ENCODE measurements at places on chromosomes 16 and 17. TPM values are rescaled to one million over a fixed set of nuclear protein-coding genes. Genes with fewer than 3 reads are reported as not detected.

NPIPA5 gene
- total RNA-seq: 12.3 TPM

DNA sequence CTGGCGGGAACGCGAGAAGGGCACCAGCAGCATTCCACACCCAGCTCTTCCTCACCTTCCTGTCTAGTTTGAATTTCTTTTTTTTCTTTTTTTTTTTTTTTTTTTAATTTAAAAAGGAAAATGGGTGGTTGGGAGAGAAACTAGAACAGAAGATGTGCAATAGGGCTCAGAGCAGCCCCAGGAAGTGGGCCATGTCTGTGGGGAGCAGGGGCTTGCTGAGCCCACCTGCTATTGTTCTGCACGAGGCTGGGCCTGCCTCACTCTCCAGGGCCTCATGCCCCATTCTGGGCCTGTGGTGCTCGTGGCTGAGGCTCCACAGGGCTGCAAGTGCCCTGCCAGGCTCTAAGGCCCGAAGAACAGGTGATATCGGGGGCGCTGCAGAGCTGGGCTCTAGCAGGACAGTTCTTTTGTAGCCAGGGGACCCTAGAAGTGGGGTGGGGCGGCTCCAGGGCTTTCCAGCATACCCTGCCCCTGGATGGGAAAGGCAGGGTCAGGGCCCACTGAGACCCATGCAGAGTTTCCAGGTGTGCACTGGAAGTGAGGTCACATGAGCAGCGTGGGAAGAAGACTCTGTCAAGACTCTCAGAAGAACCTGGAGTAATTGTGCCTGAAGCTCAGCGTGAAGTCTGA lies 12.4 kb downstream of the MRPL27 start:
- H3K27me3 ChIP-seq: no peaks in the 10 kb centered on the region
- peaks cover 9% of the 10 kb centered on the region for H3K4me1 ChIP-seq
- no peak for DNase-seq
- no peak overlapping the region for H3K4me3 ChIP-seq

DNA sequence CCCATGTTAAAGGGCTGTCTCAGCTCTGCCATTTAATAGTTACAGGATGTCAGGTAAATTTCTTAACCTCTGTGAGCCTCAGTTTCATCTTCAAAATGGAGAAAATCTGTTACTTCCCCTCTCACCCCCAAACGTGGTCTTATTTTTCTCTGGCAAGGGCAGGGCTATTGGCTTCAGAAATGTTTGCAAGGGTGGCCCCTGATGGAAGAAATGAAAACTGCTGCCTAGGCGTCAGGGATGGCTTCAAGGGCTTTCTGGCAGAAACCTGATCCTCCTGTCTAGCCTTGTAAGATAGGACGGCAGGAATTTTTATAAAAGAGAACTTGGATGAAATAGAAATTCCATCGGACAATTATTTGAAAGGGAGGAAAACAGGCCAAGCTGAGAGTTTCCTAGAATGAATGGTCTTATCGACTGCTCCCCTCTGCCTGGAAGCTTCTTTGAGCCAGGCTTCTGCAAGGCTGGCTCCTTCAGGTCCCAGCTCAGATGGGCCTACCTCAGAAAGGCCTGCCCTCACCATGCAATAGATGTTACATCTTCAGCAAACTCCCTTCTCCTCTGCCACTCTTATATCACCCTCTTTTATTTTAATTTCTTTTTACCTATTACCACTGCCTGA lies 43.0 kb upstream of the TANGO6 start:
- H3K4me1 ChIP-seq: peaks cover 2% of the 10 kb centered on the region
- no peaks in the 10 kb centered on the region for H3K36me3 ChIP-seq
- no peak for DNase-seq

DNA sequence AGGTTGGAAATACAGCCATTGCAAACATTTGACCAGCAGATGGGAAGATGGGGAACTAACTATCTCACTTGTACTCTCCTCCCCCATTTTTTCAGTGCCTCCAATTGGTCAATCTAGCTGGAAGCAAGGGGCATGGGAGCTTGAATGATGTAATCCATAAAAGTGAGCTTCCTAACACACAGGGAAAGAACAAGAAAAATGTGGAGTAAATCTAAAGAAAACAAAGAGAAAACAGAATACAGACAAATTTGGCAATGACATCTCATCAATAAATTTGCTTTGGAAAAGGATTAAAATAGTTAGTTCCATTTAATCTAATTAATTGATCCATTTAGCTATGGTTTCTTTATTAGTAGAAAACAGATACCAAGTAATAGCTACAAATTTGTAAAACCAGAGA lies 592.6 kb upstream of the SOX9 start:
- no peak overlapping the region for H3K4me3 ChIP-seq
- no peaks in the 10 kb centered on the region for H3K36me3 ChIP-seq
- DNase-seq: no peak
- H3K27ac ChIP-seq: no peak overlapping the region

SMIM36 gene
- total RNA-seq: 0.10 TPM

DNA sequence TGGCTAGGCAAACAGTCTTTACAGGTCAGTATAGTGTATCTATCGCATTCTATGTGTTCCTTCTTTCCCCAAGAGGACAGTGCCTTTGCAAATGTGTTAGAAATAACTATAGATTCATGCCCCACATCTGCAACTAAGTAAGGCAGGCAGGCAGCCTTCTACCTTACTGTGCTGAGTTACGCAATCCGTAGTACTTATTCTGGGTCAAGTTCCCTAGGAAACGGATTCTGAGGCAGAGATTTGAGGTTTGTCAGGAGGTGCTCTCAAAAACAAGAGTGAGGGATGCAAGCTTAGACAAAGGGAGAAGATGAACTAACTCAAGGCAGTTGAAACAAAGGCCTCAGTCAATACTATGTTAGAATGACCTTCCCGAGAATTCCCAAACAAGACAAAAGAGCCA lies 12.7 kb upstream of the ANKFY1 start:
- H3K27ac ChIP-seq: peak overlapping the region; percentile 90
- H3K4me1 ChIP-seq: peaks cover 16% of the 10 kb centered on the region
- DNase-seq: no peak
- H3K36me3 ChIP-seq: peaks cover 6% of the 10 kb centered on the region
- no peaks in the 10 kb centered on the region for H3K27me3 ChIP-seq

KCTD5 gene
- 21.9 TPM for total RNA-seq

DNA sequence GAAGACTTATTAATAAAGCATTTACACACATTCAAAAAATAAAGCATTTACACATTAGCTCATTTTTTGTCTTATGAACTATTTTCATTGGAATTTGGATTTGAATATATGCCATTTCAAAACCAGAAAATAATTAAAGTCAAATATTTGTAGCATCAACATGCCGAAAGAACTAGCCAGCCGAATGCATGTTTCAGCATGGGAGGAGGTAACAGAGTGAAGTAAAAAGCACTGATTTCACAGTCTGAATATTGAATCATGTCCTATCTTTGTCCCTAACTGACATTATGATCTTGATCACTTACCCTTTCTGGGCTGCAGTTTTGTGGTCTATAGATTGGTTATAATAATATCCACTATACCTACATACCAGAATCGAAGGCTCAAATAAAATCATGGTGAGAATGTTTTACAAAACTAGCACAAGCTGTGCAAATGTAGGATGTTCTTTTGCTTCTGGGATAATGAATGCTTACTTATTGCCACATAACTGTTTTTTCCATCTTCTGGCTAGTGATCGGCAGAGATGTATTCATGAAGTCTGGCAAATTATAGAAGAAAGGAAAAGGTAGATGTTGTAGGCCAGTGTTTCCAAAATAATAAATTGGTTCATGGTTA lies 84.7 kb downstream of the TUBD1 start:
- H3K4me1 ChIP-seq: peaks cover 6% of the 10 kb centered on the region
- no peak overlapping the region for H3K4me3 ChIP-seq
- no peak overlapping the region for H3K27ac ChIP-seq

DNA sequence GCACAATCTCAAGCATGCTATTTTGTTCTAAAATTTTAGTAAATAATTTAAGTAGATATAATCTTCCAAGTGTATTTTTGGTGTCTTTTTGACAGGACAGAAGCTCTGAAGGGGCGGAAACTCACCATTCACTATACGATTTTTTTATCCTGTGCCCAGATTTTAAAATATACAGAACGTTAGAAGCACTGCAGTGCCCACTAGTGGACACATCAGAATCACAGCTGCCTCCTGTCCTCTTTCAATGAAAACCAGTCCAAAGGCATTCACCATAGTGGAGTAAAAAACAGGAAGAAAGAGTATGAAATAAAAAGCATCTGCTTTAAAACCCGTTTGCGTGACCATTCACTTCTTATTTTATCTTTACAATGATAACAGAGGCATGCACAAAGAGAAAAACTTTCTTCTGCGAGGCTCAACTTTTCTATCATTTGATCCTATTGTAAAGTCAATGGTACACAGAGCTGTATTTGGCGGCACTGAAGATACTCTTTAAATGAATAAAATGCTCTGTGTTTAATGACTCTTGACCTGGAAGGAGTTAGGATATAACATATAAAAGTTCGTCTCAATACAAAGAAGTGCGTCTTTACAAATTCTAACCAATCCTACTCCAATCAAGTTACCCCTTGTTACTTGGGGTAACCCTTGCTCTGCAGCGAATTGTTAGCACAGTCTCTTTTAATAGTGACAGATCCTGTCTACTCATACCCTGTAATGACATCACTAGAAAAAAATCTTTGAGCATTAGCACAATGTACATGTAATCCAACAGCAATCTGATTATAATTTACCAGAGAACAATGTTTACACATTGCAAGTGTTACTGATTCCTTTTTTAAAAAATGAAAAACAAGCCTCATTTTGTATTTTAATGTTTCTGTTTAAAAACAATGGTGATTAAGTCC lies 339.8 kb upstream of the PSMD7 start:
- H3K4me1 ChIP-seq: peaks cover 2% of the 10 kb centered on the region
- no peak for DNase-seq
- no peak overlapping the region for H3K4me3 ChIP-seq
- peaks cover 17% of the 10 kb centered on the region for H3K27me3 ChIP-seq

DNA sequence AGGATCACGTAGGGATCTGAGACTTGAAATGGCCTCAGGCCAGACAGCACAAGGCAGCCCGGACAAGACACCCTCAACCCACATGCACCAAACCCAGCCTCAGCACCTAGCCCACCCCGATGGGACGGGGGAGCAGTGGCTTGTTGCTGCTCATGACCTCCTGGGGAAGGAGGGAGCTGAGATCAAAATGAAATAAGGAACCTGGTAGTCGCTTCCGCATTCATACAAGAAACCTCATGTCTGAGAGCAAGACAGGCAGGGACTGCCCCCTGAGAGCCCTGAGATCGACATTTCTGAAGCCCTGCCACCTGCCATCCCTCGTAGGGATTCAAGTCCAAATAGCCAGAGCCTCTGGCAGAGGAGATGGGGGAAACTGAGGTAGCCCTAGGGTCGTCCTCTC lies 5.7 kb upstream of the CEP131 start:
- H3K4me1 ChIP-seq: peaks cover 13% of the 10 kb centered on the region
- H3K27me3 ChIP-seq: no peaks in the 10 kb centered on the region
- no peak for DNase-seq

- no peak overlapping the region for H3K4me3 ChIP-seq
- H3K27me3 ChIP-seq: no peaks in the 10 kb centered on the region
- H3K27ac ChIP-seq: no peak overlapping the region
- no peaks in the 10 kb centered on the region for H3K4me1 ChIP-seq
- no peaks in the 10 kb centered on the region for H3K36me3 ChIP-seq
These were observed 151.5 kb downstream of the KCNJ2 start for GRCh38 chr17:70320673-70321345.

RRN3 gene
- total RNA-seq: 32.9 TPM

EVI2B gene
- total RNA-seq: 106 TPM

MT1G gene
- total RNA-seq: not detected

DNA sequence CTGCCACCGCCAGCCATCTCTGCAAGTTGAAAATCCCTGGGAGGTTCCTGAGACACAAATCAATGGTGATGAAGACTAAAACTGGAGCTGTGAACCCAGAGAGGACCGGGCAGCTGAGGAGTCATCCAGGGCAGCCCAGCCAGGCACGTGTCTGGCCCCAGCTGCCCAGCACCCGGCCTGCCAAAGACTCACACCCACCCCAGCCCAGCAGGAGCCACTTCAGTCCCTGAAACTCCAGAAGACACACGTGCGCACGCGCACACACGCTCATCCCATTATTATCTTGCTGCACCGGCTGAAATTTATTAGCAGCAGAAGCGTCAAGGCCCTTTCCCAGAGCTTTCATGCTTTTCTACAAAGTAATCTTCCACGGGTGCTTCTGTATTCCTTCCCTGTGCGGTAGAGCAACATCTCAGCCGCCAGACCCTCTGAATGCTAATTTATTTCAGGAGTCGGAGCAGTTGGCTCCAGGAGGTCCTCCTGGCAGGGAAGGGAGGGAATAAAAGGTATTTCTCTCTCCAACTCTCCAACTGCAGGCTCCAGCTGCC lies 59.8 kb upstream of the RBFOX3 start:
- H3K27ac ChIP-seq: no peak overlapping the region
- H3K4me3 ChIP-seq: no peak overlapping the region
- no peak for DNase-seq
- peaks cover 60% of the 10 kb centered on the region for H3K27me3 ChIP-seq

- H3K27ac ChIP-seq: no peak overlapping the region
- no peak for DNase-seq
- peaks cover 24% of the 10 kb centered on the region for H3K36me3 ChIP-seq
These were observed 6.3 kb downstream of the SNX20 start for GRCh38 chr16:50674831-50675230.

GRCh38 chr16:85250147-85250463 lies 137.8 kb upstream of the CIBAR2 start:
- H3K4me1 ChIP-seq: peaks cover 7% of the 10 kb centered on the region
- DNase-seq: no peak
- H3K27ac ChIP-seq: no peak overlapping the region
- H3K27me3 ChIP-seq: peaks cover 21% of the 10 kb centered on the region
- H3K4me3 ChIP-seq: no peak overlapping the region

CNGB1 gene
- total RNA-seq: not detected

GRCh38 chr17:21476867-21477266 lies 100.7 kb downstream of the KCNJ12 start:
- H3K27me3 ChIP-seq: peaks cover 54% of the 10 kb centered on the region
- DNase-seq: no peak
- no peaks in the 10 kb centered on the region for H3K4me1 ChIP-seq
- peaks cover 4% of the 10 kb centered on the region for H3K36me3 ChIP-seq
- no peak overlapping the region for H3K4me3 ChIP-seq

ITGB4 gene
- total RNA-seq: 0.72 TPM
